ENCODE measurements at places on chromosomes 11 and 22.

GRCh38 chr11:115164774-115165173 lies 339.4 kb downstream of the CADM1 start:
- DNase-seq: no peak

DNA sequence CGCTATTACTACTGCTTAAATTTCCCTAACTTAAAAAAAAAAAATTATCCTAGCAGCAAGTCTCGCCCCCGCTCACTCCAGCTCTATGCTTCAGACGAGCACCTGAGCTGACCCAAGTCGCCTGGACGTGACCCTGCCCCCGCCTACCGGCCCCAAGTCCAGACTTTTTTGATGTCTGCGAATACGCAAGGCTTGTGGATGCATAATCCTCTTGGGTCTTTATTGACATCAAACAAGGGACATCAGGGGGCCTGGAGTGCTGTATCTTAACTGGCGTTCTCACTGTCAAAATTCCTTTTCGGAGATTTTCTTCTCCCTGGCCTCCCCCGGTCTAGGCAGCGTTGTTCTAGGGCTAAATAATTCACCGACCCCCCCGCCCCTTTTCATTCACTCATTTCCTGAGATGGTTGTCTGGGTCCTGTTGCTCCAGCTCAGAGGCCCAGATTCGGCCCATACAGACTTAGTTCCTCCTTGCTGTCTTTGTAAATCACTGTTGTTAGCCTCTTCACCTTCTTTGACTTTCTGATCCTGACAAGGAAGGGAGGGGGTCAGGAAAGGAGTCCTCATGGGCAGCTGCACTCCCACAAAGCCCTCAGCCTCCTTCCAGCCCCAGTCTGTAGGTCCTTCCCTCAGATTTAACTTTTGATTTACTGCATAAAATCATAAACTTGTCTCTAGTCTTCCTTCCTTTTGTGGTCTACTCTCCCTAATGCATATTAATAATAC lies 601 bp upstream of the LRP4 start:
- no peak for DNase-seq

- DNase-seq: no peak
These were observed 107.5 kb downstream of the USP35 start for GRCh38 chr11:78295991-78296930.

- no peak for DNase-seq
These were observed 22.2 kb downstream of the TSKU start for GRCh38 chr11:76805206-76805913.

All from NCI-H774 (cell line).